ENCODE measurements at places on chromosomes 7 and 10.

DNA sequence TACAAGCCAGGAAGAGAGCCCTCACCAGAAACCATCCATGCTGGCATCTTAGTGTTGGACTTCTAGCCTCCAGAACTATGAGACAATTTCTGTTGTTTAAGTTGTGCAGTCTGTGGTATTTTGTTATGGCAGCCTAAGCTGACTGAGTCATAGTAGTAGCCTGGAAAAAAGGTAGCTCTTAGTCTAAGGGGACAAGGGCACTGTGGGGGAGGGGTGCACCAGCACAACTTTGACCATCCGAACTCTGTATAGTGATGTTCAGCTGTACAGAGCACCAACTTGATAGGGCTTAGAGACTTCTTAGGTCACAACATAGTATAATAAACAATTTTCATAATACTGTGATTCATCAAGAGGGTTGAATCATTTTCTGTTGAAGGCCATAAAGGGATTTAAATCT lies 14.3 kb downstream of the EIF4EBP2 start:
- DNase-seq = no peak

DNA sequence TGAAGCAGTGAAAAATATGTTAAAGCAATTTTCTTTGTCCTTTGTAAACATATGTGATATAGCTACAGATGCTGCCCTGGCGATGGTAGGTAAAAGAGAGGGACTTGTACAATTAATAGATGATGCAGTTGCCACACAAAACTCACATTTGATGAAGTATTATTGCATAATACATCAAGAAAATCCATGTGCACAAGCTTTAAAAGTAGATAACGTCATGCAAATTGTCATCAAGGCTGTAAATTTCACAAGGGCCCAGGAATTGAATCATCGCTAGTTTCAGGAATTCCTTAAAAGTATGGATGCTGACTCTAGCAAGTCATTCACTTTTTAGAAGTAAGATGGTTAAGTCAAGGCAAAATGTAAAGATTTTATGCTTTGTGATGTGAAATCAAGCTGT lies 10.0 kb downstream of the CYP3A5 start:
- DNase-seq = no peak

GRCh38 chr7:76231583-76231982 lies 29.9 kb downstream of the SRRM3 start:
- no peak for DNase-seq

- DNase-seq = no peak
Measured at GRCh38 chr10:14821635-14822375, 16.0 kb downstream of the CDNF start.

DNA sequence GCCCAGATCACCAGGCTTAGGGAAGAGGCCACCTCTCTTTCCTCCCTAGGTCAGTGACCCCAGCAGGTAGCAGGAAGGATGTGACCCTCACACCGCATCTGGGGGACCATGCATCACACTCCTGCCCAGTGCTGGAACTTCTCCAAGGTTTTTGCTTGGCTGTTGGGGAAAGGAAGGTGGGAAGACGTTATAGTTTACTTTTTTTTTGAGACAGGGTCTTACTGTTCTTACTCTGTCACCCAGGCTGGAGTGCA lies 8.6 kb downstream of the ZCCHC24 start:
- no peak for DNase-seq

- DNase-seq = no peak
Measured at GRCh38 chr10:8073691-8074416, 19.4 kb downstream of the GATA3 start.

Measured in midbrain (tissue), 1 donor.